ENCODE measurements at places on chromosomes 1 and 21.

DNA sequence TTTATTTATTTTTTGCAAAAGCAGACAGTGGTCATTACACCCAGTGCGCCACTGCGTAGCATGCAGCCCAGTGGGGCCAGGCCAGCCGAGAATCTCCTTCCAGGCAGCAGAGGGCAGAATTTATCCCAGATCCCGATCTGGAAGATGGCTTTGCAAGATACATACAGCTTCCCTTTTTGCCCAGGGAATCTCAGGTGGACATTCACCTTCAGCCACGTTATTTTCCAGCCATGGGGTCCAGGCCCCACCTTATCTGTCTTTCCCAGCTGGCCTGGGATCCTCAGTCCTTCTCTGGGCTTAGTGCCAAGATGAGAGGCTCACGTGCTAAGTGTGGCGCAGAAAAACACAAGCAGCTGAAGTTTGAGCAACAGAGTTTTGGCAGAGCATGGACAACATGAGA, 123.6 kb downstream of the AJAP1 start:
- DNase-seq, result no peak

DNA sequence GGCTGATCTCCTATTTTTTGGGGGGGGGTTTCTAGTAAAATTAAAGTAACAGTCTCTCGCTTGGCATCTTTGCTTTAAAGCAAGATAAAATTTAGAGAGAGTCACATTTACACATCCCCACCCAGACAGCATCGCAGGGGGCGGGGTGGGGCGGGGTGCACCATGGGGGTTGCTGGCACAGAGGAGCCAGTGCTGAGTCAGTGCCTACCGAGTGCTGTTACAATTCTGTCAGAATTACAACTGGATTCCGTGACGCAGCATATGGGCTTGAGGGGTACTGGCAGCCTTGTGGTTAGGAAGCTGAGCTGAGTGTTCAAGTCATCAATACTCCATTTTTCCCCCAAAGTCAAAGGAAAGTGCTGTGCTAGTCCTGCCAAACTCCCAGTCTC, 175.9 kb downstream of the PRDM16 start:
- no peak for DNase-seq

DNA sequence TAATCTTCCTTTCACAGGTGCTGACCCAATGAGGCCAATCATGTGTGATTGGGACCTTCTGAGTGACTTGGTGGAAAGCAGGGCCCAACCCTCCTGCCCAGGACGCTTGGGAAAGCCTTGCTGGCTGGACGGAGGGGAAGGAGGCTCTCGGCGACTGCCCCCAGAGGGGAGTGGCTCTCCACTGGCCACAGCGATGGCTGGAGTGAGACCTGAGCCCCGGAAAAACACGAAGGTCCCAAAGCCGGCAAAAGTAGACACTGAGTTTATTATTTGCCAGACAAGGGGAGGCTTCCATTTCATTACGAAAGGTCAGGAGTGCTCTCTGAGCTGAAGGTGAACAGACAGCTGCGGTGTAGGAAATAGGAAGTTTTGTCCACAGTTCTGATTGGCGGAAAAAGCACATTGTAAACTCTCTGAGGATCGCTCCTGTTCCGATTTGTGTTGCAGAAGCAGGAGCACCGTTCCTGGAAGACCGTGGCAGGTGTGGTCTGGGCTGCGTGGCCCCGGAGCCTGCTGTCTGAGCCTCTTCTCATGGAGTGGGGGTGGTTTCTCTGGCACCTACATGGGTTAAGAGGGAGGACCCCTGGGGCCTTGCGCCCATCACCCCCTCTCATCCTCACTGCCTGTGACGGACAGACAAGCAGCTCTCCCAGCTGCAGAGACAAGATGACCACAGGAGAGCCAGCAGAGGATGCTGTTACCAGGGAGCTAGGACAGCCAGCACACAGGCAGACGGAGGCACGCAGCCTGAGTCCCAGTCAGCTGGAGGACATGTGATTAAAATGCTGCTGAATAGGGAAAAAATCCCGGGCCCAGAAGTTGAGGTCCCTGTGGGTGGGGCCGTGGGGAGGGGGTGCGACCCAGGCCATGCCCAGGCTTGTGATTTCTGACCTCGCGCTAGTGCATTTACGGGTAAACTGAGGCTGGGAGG, 41.5 kb downstream of the KRTAP10-1 start:
- no peak for DNase-seq

DNA sequence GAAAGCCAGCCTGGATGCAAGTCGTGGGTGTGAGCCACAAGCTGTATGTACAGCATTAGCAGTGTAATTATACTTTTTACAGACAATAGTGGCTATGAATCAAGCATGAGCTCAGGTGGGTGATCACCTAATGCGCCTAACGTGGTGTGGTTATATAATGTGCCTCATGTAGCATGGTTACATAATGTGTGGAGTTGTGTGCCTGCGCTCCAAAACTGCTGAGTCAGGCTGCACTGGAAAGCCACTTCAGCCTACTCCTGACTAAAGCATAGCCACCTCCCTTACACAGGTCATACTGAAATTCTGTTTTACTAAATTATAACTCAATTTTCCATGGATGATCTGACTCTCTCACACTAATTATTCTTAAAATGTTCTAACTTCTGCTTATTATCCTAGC, 69.8 kb downstream of the KCNT2 start:
- DNase-seq, result no peak

DNA sequence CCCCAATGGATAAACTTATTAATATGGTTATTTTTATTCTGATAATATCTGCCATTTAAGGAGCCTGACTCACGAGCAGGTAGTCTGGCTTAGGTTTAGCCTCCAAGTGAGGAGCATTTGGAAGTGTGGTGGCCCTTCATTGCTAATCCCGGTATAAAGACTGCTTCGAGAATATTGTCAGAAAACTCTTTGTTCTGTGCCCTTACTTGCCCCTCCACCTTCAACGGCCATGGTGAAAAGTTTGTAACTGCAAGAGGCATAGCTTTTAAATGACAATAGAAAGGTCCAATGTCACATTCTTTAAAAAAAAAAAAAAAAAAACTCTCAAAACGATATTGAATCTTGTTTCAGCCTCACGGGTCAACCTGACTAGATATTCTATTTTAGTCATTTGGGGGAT, 157.4 kb upstream of the PROX1 start:
- DNase-seq, result no peak

DNA sequence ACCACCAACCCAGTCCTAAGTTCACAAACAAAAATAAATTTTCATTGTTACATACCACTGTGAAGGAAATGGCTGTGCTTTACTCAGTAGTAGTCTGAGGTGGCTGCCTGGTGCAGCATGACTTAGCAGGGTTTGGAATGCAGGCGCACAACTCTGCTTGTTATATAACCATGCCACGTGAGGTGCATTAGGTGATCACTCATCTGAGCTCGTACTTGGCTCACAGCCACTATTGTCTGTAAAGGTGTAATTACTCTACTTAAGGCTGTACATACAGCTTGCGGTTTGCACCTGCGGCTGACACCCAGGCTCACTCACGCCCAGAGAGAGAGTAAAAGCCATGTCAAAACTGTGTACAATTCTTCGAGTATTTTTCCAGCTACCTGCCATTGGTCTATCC, 599.4 kb downstream of the LTN1 start:
- DNase-seq, result no peak
